ENCODE measurements at places on chromosomes 13 and 19. TPM values are rescaled to one million over a fixed set of nuclear protein-coding genes. Genes with fewer than 3 reads are reported as not detected.

DNA sequence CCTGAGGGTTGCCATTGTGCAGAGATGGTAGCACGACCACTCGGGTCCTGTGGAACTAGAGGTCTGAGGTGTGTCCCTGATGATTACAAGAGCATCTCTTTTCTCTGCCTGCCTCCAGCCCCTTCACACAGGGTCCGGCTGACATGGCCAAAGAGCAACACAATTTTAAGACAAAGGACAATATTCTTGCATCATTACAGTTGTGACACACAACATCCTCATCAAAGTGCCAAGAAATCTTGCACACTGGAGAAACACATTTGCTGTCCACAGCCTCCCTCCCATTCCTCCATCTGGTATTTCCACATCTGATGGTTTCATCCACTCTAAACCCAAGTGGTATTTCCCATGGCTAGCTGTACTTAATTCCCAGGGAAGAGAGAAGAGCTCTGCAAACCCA, 12.8 kb downstream of the COL4A1 start:
- no peak overlapping the region for H3K27ac ChIP-seq
- DNase-seq: no peak
- no peaks in the 10 kb centered on the region for H3K27me3 ChIP-seq
- peaks cover 2% of the 10 kb centered on the region for H3K36me3 ChIP-seq
- H3K4me3 ChIP-seq: no peak overlapping the region

- no peaks in the 10 kb centered on the region for H3K27me3 ChIP-seq
- peaks cover 13% of the 10 kb centered on the region for H3K4me1 ChIP-seq
- no peak overlapping the region for H3K4me3 ChIP-seq
- no peaks in the 10 kb centered on the region for H3K36me3 ChIP-seq
- no peak overlapping the region for H3K27ac ChIP-seq
- DNase-seq: no peak
These were observed 2.2 kb downstream of the RINL start for GRCh38 chr19:38875656-38876395.

DNA sequence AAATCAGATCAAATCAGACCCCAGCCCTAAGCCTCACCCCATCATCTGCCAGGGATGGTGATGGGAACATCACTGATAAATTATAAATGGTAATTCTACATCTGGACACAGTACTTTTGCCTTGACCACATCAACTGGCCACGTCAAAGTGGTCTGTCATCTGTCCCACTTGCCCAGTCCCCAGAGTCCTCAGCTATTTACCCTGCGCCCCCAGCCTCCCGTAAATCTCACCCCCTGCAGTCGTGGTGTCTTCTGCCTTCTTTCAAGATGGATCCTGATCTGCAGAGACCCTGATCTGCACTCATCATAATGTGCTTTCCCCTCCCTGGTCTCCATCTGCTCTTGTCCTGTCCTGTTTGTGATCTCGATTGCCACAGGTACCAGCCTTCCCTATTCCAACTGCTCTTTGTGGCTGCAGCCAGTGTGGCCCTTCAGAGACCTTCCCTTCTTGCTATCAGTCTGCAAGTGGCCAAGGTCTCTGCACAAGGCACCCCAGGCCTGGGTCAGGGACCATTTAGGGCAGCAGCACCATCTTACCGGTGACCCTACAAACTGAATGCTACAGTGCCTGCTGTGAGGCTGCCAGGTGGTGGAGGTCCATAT, 26.7 kb upstream of the POP4 start:
- no peaks in the 10 kb centered on the region for H3K4me1 ChIP-seq
- no peaks in the 10 kb centered on the region for H3K36me3 ChIP-seq

DNA sequence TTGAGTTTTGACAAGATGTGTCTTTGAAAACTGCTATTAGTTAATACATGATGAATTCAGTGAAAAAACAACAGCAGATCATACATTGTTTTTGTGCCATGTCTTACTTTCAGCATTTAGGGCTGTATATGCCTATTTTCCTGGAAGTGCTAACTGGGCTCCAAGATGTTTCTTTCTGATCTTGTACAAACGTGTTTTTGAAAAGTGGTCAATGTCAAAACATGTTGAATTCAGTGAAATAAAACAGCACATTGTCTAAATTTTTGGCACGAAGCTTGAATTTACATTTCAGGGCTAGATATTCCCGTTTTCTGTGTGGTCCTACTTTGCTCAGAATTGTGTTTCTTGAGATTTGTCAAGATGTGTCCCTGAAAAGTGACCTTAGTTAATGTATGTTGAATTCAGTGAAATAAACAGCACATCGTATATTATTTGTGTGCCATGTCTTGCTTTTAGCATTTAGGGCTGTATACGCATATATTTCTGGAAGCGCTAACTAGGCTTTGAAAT, 14.7 kb upstream of the PARP4 start:
- no peaks in the 10 kb centered on the region for H3K4me1 ChIP-seq
- no peak overlapping the region for H3K4me3 ChIP-seq
- peaks cover 43% of the 10 kb centered on the region for H3K27me3 ChIP-seq
- no peak for DNase-seq
- H3K27ac ChIP-seq: no peak overlapping the region
- H3K36me3 ChIP-seq: no peaks in the 10 kb centered on the region

Gene COX6B2
- total RNA-seq: not detected

Gene AMH
- total RNA-seq: 7.5 TPM

GRCh38 chr19:11414544-11414943, 4.6 kb downstream of the RGL3 start:
- H3K27ac ChIP-seq: no peak overlapping the region
- no peak overlapping the region for H3K4me3 ChIP-seq
- DNase-seq: no peak
- peaks cover 6% of the 10 kb centered on the region for H3K4me1 ChIP-seq
- H3K36me3 ChIP-seq: no peaks in the 10 kb centered on the region
- H3K27me3 ChIP-seq: peaks cover 9% of the 10 kb centered on the region

- DNase-seq: no peak
- H3K27me3 ChIP-seq: no peaks in the 10 kb centered on the region
- no peak overlapping the region for H3K27ac ChIP-seq
These were observed 844 bp downstream of the ARRDC2 start for GRCh38 chr19:18008814-18009213.

GRCh38 chr19:5127717-5128116, 158.8 kb downstream of the KDM4B start:
- no peaks in the 10 kb centered on the region for H3K4me1 ChIP-seq
- DNase-seq: no peak
- no peak overlapping the region for H3K4me3 ChIP-seq
- H3K36me3 ChIP-seq: no peaks in the 10 kb centered on the region

Gene CYP2A6
- total RNA-seq: not detected

Gene NLRP7
- not detected for total RNA-seq

- no peaks in the 10 kb centered on the region for H3K27me3 ChIP-seq
- H3K4me1 ChIP-seq: no peaks in the 10 kb centered on the region
- no peak for DNase-seq
- H3K36me3 ChIP-seq: no peaks in the 10 kb centered on the region
These were observed at the start of gene GZMM for GRCh38 chr19:543910-544608. Gene GZMM, plus strand, starts transcription at chr19:544053. Its CDS starts 19 bp downstream, at chr19:544072.
